Activated CD4-positive, alpha-beta T cell treated with anti-CD3 and anti-CD28 coated beads for 4 hours (primary cell): ENCODE measurements at places on chromosomes 5 and 9.

GRCh38 chr5:115170134-115170928, 623 bp upstream of the TRIM36 start:
- DNase-seq: no peak

- DNase-seq: no peak
Measured at GRCh38 chr9:109975574-109976295, 195.7 kb downstream of the PALM2AKAP2 start.

GRCh38 chr9:70492319-70492777, 77.9 kb upstream of the KLF9 start:
- no peak for DNase-seq

DNA sequence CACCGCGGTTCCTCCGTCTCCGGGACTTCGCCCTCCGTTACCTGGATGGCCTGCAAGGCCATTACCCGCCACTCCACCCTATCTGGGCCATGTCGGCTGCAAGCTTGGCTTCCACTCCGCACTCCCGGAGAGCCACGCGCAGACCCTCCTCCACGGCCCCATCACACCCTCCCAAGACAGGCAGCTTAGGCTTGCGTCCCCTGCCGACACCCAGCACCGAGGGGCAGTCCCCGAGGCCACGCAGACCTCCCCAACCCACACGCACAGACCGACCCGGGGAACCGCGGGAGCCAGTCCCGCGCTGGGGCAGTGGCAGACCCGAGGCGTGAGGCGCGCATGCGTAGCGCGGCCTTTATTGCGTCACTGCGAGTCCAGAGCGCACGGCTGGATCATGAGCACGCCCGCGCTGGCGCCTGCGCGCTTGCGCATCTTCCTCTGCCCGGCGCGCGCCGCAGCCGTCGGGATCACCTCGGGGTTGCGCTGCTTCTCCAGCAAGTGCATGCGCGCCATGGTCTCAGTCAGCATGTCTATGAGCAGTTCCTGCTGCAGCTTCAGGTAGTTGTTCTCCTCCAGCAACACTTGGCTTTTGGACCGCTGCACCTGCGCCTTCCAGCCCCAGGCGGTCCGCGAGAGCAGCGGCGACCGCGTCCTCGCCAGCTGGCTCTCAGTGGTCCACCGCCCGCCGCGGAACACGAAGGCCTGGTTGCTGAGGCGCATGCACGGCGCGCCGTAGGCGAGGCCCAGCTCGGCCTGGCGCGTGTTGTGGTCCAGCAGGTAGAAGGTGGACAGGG, 2.4 kb downstream of the CBY3 start:
- peak; percentile 88 for DNase-seq

DNA sequence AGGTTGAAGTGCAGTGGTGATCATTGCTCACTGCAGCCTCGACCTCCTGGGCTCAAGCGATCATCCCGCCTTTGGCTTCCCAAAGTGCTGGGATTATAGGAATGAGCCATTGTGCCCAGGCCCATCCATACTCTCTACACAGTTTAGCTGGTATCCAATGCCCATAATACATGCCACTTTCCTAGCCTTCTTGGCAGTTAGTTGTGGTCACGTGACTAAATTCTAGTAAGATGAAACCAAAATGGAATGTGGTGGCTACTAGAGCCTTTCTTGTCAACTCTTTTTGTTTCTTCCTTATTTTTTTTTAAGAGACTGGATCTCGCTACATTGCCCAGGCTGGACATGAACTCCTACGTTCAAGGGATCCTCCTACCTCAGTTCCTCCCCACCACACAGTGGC, 15.3 kb upstream of the KIF27 start:
- DNase-seq: no peak

- DNase-seq: no peak
Measured at GRCh38 chr9:86511614-86512360, 157.6 kb upstream of the TUT7 start.
